ENCODE measurements at places on chromosomes 2 and 18.

- DNase-seq = no peak
Measured at GRCh38 chr2:28507796-28508764, 12.2 kb downstream of the PLB1 start.

GRCh38 chr2:204483608-204484081 lies 61.6 kb upstream of the PARD3B start:
- no peak for DNase-seq

GRCh38 chr2:189860161-189860560 lies 75.9 kb downstream of the PMS1 start:
- DNase-seq = no peak

DNA sequence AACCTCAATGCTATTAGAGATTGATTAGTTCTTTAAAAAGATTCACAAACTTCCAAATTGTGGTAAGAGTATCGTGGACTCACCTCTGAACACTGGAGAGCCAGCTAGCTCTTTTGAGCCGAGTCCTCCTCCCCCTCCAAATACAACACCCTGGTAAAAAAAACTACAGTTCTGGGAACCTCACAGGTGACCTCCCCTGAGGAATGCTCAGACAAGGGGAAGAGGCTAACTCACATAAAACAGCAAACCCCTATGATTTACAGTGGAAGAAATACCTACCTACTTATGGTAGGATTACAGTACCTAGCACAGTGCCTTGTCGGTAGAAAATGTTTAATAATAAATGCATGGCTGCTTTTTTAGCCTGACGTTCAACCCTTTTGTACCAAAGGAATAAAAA lies 8.4 kb downstream of the ZNF24 start:
- no peak for DNase-seq

DNA sequence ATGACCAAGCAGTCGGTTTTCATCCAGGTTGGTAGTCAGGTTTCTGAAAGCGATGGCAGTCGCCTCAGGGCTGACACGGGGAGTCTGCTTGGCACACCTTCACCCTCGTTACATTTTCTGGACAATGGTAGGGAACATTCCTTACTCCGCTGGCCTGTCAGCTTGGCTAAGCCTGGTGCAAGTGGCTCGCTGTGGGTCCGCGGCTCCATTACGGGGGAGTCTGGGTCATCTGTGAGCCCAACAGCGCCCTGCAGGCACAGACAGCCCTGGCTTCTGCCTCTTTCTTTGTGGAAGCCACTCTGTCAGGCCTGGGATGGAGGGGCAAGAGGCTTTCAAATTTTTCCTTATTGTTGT lies 95.6 kb downstream of the HDAC4 start:
- no peak for DNase-seq

GRCh38 chr18:23575309-23575651 lies 11.0 kb downstream of the NPC1 start:
- DNase-seq = no peak

DNA sequence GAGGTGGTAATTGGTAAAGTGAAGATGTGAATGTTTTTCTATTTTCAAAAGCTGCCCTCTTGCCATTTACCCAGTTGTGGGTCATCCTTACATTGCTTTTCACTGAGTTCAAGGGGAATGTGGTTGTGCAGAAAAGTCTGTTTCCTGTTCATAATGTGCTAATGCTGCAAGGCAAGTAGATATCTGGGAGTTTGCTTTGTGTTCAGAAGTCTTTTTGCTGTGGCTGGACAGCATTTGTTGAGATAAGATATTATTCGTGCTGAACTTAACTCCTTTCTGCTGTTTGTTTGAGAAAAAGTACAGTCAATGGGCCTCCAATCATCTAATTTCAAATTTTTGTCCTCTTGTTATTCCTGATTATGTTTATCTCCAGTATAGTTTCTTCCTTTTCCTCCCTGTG lies 263.2 kb downstream of the LTBP1 start:
- DNase-seq = no peak

DNA sequence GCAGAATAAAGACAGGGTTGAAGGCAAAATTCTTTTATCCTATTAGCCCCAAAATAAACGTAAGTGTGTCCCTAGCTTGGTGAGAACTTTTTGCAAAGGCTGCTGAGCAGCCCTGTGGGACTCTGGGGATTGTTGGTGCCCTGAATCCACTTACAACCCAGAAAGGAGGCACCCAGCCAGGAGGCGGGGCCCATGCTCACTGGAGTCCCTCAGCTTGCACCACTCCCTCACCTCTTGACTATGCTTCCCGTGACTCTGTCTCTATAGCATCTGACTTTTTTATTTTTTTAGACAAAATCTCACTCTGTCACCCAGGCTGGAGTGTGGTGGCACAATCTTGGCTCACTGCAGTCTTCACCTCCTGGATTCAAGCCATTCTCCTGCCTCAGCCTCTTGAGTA lies 15.8 kb upstream of the COL6A3 start:
- DNase-seq = no peak

- no peak for DNase-seq
Measured at GRCh38 chr2:95279435-95280035, 5.3 kb downstream of the PROM2 start.

- peak; percentile 65 for DNase-seq
Measured at GRCh38 chr2:29114946-29115609, at the start of gene CLIP4. Gene CLIP4, plus strand, starts transcription at chr2:29115415. Its CDS starts 5,974 bp downstream, at chr2:29121389.

DNA sequence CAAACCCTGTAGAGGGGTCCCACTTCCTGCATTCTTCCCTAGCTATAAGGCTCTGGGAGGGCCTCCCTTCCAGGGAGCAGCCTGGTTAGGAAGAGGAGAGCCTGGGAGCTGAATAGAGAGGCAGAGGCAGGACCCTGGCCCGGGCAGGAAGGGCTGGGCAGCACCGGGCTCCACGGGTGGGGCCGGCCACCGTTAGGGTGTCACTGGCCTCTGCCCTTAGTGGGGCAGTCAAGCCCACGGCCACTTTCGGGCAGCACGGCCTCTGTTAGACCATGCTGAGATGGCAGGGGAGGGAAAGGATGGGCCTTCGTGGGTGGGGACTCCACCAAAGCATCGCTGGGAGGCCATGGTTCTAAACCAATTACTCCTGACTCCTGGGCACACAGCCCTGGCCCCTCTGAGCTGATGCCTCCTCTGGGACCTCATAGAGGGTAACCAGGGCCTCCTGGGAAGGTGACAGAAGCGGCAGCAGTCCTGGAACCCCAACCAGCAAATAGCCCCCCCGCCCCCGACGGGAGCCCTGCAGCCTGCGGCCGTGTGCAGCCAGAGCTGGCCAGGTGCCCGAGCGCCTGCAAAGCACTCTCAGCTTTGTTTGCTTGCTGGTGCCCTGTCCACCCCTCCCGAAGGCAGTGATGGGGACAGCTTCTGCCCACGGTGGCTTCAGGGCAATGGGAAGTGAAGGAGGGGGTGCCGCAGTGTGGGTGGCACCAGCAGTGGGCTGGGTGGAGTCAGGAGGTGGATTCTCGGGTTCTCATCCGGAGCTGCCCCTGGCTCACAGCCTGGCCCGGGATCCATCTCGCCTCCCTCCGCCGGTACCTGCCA lies 16.3 kb upstream of the HPCAL1 start:
- DNase-seq = no peak

DNA sequence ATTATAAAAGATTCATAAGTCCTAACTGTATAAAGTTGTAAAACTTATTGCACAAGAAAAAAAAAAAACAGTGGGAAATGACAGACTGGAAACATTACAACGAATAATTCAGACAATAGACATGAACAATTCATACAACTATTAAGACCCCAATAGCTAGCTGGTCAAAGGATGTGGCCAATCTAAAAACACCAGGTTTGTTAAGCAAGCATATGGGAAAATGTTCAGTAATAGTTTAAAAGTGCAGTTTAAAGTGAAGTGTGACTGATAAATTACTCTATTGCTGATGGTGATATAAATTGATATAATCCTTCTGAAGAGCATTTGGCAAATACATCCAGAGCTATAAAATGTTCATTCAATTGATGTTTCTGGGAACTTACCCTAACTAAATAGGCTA lies 289.0 kb downstream of the CAMKMT start:
- no peak for DNase-seq

DNA sequence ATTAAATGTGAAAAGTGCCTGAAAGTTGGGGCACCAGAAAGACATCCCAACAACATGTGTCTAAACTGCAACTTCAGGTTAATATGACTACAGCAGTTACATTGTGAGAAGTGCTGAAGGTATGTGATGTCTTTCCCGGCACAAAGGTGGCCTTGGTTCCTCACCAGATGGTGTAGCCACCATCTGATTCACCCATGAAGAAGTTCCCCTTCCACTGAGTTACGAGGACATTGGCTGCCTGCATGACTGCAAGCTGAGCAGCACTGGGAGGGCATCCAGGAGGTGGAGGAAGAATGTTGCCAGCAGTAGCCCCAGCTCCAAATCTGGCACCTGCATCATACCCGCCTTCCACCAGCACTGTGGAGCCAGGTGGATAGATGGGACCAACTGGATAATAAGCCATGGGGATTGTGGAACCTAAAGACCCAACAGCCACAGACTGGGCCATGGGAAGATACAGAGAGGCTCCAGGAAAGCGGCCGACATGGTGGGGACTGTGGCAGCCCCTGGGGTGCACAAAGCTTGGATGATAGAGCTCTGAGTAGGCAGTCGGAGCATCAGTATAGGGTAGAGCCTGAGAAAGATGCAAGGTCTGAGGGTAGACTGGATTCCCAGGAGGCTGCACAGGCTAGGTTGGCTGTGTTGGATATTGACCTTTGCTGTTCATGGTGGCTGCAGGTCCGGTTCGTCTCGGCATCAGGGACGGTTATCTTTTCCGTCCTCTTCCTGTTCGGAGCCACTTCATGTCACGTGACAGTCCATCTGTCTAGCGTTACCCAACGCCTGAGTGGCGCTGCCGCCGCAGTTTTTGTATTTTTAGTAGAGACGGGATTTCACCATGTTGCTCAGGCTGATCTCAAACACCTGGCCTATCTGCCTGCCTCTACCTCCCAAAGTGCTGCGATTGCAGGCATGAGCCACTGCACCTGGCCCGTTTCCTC lies 36.9 kb downstream of the SUMO1 start:
- DNase-seq = no peak

GRCh38 chr18:51727780-51728179 lies 530.3 kb upstream of the MEX3C start:
- no peak for DNase-seq

DNA sequence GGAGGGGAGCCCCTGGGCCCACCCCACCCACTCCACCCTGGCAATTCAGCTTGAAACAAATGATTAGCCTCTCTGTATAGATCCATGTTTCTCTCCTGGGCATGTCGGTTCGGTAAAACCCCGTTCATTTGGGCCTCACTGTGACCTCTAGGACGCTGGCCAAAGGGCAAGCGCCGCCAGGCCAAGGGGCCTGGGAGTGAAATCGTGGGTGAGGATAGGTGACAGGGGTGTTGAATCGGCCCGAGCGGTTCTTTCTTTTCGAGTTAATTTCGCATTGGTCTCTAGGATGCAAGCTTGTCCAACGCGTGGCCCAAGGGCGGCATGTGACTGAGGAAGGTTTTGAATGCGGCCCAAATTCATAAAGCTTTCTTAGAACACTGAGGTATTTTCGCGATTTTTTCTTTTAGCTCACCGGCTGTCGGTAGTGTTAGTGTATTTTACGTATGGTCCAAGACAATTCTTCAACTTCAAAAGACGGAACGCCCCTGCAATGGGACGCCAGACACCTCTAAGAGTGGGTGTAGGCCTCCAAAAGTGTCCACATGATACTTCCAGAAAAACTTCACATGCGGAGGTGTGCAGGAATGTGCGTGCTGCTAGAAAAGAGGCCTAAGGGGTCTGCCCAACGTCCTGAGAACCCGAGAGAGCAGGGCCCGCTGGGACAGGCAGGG lies 9.8 kb upstream of the ARID5A start:
- DNase-seq = no peak

DNA sequence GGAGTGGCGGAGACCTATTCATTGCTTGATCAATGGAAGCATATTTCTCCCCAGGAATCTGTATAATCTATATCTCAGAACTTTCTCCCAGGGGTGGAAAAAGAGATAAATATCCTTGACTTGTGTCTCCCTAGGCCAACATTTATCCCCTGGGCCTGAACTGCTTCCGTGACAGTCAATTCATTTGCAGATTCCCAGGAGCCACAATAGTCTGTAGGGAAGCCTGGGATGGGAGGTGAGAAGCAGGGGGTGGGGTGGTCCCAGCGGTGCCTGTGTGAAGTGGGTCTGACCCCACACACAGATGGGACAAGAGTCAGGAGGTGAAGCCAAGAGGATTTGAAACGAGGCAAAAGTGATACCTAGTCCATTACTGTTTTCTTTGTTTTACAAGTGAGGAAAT lies 166.8 kb downstream of the DPP10 start:
- DNase-seq = no peak

- no peak for DNase-seq
Measured at GRCh38 chr2:19490846-19491435, 132.5 kb upstream of the OSR1 start.

DNA sequence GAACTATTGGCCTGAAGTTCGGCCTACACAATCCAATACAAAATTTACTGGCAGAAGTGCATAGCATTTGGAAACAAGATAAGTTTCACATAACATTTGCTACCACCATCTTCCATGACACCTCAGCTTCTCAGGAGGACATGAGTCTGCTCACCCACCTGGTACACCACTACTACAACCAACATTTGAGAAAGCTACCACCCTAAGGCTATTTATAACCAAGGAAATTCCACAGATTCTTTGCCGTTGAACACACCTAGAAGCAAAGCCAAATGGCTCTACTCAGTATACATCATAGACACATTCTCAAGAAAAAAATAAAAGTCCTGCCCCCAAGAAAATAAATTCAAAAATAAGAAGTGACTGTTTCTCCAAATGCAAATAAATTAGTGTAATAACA lies 145.3 kb downstream of the SPAG16 start:
- DNase-seq = no peak

DNA sequence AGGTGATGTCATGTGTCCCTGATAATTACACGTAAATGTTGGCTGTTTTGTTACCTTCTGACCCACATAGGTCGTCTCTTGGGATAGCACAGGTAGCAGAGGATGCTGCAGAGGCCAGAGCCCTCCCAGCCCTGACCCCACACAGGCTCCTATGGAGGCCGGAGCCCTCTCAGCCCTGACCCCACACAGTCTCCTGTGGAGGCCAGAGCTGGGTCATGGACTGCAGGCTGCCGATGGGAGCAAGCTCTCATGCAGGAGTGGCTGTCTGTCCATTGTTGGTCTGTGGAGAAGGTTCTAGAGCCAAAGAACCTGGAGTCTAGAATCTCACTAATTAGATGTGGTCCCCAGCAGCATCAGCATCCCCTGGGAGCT lies 155.5 kb downstream of the LDLRAD4 start:
- no peak for DNase-seq
